NCI-H1105 (cell line): ENCODE measurements at places on chromosomes 4 and X.

DNA sequence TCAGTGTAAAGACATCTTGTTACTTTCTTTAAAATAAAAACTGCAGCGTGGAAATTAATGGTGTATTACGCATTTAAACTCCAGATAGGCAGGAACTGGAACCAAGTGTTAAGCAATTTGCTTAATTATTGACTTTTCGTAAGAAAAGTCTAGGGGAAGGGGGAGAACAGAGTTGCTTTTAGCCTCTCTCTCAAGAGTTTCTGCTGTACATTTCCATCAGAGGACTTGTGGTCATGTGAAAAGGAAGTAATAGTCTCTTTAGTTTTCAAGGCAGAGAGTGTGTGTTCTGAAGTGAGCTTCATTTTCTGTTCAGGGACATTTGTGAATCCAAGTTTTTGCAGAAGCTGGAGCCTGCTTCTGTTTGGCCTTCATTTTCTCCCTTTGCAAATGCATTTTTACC, 127.2 kb downstream of the UBE2K start:
- DNase-seq = no peak

- DNase-seq = no peak
These were observed 196.9 kb downstream of the ANKRD50 start for GRCh38 chr4:124515591-124515990.

GRCh38 chrX:85903692-85904471, 143.5 kb downstream of the CHM start:
- no peak for DNase-seq

GRCh38 chr4:146969126-146969525, 23.5 kb upstream of the TTC29 start:
- DNase-seq = no peak

DNA sequence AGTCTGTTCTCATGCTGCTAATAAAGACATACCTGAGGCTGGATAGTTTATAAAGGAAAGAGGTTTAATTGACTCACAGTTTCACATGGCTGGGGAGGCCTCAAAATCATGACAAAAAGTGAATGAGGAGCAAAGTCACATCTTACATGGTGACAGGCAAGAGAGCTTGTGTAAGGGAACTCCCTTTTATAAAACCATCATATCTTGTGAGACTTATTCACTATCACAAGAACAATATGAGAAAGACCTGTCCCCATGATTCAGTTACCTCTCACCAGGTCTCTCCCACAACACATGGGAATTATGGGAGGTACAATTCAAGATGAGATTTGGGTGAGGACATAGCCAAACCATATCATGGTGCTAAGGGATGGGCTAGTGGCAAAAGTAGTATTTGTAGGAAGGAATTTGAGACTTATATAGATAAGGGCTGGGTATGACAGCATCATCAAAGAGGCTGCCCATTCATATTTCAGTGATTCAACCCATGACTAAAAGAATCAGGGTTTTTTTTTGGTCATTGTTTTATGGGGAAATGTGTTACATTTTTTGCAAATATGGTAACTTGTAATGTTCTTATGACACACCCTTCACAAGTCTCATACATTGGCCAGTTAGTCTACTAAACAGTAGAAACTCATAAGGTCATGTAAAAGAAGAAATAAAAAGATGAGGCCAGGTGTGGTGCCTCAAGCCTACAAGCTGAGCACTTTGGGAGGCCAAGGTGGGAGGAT, 34.7 kb downstream of the NUP62CL start:
- no peak for DNase-seq
